ENCODE measurements at places on chromosomes 13 and 19.
A peak's percentile ranks its signal among the peaks of the same experiment; 100 is the strongest.

GRCh38 chr19:35715355-35715809 is 2.4 kb upstream of the KMT2B start:
- DNase-seq, result no peak

GRCh38 chr13:111228262-111229144 is 91.9 kb upstream of the TEX29 start:
- no peak for DNase-seq

DNA sequence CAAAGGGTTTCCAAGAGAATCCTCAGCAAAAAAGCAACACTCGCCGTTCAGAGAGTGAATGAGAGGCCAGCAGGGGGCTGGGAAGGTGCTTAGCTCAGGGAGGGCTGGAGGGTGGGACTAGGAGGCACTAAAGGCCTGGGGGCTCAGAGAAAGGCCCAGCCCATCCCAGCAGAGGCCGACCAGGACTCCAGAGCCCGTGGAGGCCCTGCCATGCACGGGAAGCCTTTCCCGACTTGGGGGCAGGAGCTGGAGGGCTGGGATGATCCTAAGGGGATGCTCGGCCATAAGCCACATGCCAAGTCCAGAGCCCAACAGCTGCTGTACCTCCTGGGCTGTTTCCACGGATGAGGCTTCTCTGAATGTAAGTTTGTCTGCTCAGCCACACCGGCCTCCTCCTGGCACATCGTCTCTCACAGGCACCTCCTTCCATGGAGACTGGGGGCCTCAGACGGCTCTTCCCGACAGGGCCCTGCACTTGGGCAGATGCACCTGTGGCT is 19.5 kb downstream of the RASA3 start:
- DNase-seq, result no peak

DNA sequence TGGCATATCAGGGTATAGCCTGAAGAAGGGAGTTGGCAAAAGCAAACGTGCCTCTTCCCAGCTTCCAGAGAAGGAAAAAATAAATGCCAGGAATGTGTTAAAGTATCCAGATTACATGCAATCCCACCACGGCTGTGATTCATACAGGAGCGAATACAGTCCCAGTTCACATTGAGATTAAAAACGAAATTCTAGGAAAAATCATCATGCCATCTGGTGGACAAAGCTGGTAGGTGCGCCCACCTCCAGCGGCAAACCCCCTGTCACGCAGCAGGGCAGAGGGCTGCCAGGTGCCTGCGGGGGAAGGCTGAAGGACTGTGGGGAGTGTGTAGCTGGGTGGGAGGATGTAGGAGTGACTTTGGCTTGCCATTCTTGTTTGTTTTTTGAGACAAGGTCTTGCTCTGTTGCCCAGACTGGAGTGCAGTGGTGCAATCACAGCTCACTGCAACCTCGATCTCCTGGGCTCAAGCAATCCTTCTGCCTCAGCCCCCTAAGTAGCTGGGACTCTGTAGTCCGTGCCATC is 6.4 kb upstream of the DMWD start:
- DNase-seq, result peak; percentile 84

- DNase-seq, result no peak
Observed at GRCh38 chr19:14890643-14891379, 4.9 kb upstream of the OR7A17 start.

- DNase-seq, result no peak
Observed at GRCh38 chr19:2215281-2215751, 20.8 kb downstream of the PLEKHJ1 start.

DNA sequence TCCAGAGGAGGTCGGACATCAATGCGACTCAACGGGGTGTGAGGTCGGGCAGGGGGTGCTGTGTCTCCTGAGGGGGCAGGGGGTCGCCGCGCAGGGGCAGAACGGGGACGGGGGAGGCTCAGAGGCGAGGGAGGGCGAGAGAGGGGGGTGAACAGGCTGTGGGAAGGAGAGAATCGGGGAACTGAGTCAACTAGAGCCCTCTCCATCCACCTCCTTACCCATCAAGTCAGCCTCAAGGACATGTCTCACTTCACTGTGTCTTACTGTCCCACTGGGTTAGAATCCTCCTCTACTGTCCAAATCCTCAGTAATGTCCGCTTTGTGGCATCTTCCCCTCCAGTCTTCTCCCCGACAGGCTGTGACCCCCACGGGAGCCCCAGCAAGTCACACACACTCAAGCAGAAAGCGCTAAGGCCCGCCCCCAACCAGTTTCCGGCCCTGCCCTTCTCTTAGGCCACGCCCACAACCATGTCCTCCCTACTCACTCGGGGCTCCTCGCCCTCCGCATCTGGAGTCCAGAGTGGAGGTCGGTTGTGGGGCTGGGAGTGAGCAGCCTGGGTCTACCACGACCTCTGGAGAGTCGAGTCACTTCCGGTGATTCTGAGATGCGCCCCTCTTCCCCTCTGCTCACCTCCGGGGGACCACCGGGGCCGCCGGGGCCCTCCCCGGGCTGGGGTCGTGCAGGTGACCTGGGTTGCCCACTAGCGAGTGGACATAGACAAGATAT is 9.3 kb downstream of the PLEKHA4 start:
- DNase-seq, result no peak

GRCh38 chr13:105735281-105735680 is 800.2 kb downstream of the EFNB2 start:
- DNase-seq, result no peak

- DNase-seq, result peak; percentile 35
Observed at GRCh38 chr19:1130771-1131717, 27.2 kb downstream of the GPX4 start.

Measured in EL (cell line).